Fibroblast of gingiva (primary cell): ENCODE measurements at places on chromosomes 4 and X.

DNA sequence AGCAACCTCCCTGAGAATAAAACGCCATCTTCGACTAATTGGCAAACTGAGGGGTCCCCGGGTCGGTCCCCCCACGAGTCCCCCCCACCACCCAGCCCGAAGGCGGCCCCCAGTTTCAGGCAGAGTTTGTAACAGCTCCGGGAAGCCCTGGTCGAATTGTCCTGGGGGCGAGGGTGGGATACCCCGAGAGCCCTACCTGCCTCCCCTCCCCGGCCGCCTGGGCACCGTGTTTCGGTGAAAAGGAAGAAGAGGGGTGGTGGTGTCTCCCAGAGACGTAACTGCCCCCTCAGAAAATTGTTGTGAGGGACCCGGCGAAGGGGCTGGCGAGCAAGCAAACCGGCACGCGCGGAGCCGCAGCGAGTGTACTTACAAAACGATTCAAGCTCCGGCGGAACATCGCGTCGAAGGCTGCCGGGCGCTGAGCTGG, 1.2 kb downstream of the ATP11C start:
- DNase-seq: no peak

DNA sequence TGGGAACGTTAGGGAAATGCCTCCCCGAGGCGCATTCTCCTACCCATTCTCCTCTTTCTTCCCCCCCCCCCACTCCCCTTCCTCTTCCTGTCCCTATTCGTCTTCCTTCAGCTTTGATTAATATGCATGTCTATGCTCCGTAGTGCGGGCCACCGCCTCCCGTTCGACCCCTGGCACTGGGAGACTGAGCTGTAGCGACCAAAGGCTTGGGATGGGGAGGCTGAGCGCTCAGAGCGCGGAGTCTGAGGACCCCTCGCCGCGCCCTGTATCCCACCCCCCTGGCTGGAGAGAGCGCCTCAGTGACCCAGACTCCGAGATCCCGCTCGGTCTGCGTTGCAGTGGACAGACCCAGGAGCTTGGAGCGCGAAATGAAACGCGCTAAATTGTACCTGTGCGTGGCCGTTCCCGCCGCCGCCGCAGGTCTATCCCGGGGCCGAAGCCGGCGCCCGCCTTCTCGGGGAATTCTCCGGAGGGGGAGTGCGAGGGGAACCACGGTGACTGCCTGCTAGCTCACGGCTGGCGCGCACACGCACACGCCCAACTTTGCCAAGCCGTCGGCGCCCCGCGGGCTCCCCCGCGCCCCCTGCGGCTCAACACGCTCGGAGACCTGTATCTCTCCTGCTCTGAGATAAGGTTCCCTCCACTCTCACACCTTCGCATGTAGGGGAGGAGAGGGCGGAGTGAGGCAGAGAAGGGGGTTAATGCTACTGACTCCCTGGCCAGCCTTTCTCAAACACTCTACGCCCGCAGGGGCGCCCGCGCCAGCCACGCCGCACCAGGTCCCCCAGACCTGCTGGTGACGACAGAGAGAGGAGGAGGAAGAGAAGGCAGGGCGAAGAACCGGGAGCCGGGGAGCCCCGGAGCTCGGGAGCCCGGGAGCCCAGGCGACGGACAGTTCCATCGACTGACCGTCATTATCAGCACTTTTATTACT, 1.5 kb upstream of the PTCHD1 start:
- no peak for DNase-seq

GRCh38 chrX:100207331-100208024, 202.6 kb downstream of the PCDH19 start:
- DNase-seq: no peak

DNA sequence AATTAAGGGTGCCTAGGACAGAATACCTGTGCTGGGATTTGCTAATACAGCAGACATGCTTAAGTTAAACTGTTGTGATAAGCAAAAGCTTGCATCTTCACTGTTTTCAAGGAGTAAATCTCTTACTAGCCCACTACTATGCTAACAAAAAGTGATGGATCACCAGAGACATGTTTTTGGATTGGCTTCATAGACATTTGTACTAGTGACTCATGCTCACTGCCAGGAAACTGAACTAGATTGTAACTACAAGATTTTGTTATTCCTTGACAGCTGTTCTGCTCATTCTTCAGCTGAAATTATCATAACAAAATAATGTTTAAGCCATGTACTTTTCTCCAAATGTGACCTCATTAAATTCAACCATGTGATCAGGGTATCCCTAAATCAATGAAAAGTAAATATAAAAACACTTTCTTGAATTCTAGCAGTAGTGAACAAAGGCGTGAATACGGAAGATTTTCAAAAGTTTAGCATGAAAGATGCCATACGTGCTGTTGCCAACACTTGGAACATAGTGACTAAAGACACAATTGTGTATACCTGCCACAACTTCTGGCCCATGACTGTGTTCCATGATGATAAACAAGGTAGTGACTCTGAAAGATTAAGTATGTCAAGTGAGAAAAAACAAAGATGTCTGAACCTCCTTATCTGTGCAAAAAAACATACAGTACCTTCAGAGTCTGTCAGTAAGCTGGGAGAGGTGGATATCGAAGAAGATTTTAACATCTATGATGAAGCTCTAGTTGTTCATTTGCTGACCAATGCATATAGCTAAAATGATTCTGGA, 154.0 kb downstream of the BTC start:
- peak; percentile 34 for DNase-seq

DNA sequence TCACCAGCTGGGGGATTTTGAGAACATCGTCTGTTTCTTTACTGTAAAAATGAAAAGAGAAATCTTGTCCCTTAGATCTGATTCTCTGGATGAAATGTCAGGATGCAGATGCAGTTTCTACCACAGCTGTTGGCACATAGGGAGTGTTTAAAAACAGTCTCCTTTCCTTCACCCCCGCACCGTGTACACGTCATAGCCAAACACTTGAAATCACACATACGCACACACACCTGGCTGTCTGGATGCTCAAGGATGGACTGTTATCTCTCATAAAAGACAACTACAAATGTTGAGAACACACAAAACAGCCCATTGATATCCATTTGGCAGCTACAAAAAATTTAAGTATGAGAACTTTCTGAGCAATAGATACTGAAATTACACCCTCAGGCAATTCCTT, 275.8 kb upstream of the CLNK start:
- no peak for DNase-seq

DNA sequence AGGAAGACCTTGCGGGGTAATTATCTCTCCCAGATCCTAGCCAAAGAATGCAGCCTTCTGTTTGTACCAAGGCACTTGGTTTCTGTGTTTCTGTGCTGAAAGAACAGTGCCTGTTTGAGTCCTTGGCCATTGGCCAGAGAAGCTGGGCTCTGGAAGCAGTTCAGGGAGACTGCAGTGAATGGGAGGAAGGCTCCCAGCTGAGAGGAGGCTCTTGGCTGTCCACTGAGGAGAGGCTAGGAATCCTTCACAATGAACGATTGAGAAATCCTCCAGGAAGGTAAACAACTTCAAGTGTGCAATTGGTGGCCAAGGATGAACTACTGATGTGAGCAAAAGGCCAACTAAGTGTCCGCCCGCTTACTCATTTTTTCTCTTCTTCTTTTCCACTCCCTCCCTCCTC, 61.3 kb downstream of the HS3ST1 start:
- DNase-seq: no peak

GRCh38 chr4:185999207-185999606, 69.7 kb upstream of the TLR3 start:
- no peak for DNase-seq

- DNase-seq: no peak
Observed at GRCh38 chrX:51798701-51799100, 55.5 kb downstream of the GSPT2 start.

DNA sequence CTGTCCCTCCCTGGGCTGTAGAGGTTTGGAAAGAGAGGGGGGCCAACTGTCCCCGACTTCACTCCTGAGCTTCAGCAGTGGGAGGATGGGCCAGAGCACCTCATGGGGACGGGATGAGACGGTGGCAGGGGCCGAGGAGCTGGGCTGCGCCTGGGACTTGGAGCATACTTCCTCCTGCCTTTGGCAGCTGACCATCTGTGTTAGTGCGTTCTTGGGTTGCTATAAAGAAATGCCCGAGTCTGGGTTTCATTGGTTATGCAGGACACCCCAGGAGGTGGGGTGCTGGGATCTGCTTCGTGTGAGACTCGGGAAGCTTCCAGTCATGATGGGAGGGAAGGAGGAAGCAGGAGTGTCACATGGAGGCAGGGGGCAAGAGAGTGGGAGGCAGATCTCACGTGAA, 7.4 kb downstream of the PSAPL1 start:
- DNase-seq: no peak

DNA sequence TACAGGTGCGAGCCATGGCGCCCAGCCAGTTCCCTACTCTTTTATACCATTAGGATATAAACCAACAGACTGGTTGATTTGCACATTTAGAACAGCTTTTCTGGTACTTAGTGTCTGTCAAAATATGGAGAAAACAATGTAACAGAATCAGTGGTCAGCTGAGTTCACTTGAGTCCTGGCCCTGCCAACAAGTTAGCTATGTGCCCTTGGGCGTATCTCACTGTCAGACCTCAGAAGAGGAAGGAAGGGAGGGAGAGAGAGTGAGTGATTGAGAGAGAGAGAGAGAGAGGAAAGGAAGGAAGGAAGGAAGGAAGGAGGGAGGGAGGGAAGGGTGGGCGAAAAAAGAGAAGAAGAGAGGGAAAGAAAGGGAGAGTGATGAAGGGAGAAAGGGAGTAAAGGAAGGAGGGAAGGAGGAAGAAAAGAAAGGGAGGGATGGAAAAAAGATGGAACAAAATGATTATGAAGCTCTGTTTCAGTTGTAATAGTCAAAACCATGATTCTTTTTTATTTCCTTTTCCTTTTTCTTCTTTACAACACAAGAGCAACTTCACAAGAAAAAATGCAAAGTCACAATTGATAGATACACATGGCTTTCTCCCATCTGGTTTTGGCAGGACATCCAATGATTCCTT, 55.7 kb upstream of the PDGFRA start:
- DNase-seq: peak; percentile 32

DNA sequence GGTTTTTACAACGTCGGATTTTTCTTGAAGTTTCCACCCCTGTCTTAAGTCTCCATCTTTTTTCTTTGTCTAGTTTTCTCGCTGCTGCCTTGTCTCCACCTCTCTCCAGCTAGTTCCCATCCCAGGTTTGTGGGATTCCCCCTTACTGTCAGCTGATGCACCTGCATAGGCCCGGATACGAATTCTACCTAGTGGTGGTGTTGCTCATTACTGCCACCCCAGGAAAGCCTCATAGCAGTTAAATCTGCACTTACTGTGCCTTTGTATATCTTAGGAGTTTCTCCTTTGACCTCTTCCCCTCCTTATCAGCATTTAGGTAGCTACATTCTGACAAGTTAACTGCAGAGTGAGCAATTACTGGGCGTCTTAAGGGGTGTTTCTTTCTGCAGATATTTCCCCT, 1693.1 kb upstream of the TENM3 start:
- no peak for DNase-seq

GRCh38 chr4:139853309-139853708, 187.7 kb downstream of the MGST2 start:
- DNase-seq: no peak

- DNase-seq: no peak
Observed at GRCh38 chr4:101981756-101982155, 191.2 kb downstream of the BANK1 start.

DNA sequence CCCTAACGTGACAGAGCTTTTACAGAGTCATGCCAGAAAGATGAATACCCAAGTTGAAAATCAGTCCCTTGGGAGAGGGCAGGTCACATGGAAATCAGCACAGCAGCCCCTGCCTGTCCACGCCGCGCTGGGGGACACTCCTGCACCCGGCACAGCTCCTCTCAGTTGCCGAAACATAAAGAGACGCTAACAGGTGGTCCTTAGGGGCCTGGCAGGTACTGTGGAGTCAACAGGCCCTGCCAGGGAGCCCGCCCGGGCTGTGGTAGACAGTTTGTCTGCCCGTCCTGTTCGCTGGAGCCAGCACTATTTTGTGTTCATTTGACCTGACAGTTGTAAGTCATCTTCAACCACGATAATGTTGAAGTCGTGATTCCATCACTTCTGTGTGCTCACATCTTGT, 30.5 kb downstream of the NELFA start:
- no peak for DNase-seq

GRCh38 chrX:39519030-39519488, 578.7 kb downstream of the BCOR start:
- DNase-seq: no peak

- no peak for DNase-seq
Observed at GRCh38 chrX:154483325-154483724, 3.1 kb downstream of the UBL4A start.

GRCh38 chr4:138217567-138217966, 24.6 kb downstream of the SLC7A11 start:
- no peak for DNase-seq

- DNase-seq: peak; percentile 12
Observed at GRCh38 chr4:83022724-83023450, 12.1 kb upstream of the COPS4 start.

DNA sequence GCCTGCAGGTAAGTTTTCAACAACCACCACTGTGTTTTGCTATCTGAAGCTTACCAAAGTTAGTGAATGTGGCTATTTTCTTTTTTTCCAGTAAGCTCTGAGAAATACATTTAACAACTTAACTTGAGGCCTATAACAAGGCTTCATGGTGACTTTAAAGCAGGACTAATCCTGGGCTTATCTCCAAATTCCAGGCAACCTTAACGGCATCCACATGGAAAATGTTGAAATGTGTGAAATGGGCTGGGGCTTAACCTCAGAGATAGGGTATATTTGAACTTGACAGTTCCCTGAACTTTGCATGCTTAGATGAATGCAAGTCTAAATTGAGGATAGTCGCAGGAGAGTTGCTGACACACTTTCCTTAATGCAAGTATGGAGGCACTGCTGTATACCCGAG, 539.2 kb downstream of the GALNTL6 start:
- DNase-seq: peak; percentile 4

DNA sequence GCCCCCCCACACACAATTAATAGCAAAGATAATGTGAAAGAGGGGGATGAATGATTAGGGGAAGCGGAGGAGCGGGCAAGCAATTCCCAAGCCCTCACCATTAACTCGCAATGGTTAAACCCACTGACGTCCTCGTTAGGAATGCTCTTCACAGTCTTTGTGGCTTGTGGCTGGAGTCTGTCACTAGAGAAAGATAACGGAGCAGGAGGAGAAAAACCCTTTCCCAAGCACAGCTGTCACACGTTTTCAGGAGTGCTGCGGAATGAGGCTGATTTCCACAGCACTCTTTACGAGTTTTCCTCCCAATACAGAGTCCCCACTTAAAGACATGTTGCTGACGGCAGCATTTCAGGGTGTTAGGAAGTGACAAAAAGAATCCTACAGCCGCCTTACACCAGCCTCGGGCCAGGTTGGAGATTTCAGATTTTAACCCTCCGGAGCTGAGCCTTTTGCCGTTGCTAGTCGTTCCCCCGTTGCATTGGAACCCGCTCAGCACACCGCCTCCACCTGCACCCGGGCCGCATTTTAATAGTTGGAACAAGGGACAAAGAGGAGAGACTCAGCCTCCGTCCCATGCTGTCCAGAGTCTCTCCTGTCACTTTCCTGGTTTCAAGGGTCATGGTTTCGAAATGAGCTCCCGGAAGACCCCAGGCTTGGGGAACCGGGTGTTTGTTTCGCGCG, 92.2 kb downstream of the GEMIN8 start:
- peak; percentile 25 for DNase-seq

GRCh38 chrX:99192421-99192820, 1217.7 kb downstream of the PCDH19 start:
- DNase-seq: no peak

- DNase-seq: no peak
Observed at GRCh38 chr4:3026540-3026939, 47.8 kb downstream of the HTT-AS start.
